ENCODE measurements at places on chromosomes 11 and 22. TPM values are rescaled to one million over a fixed set of nuclear protein-coding genes. Genes with fewer than 3 reads are reported as not detected.

Gene OR5B21
- not detected for total RNA-seq

Gene RAG2
- total RNA-seq, result not detected

Gene ARRB1
- 76.5 TPM for total RNA-seq

Gene BATF2
- total RNA-seq, result 2.9 TPM

- no peak for DNase-seq
Measured at GRCh38 chr11:45142241-45143055, 4.0 kb upstream of the PRDM11 start.

Gene CFAP300
- not detected for total RNA-seq

DNA sequence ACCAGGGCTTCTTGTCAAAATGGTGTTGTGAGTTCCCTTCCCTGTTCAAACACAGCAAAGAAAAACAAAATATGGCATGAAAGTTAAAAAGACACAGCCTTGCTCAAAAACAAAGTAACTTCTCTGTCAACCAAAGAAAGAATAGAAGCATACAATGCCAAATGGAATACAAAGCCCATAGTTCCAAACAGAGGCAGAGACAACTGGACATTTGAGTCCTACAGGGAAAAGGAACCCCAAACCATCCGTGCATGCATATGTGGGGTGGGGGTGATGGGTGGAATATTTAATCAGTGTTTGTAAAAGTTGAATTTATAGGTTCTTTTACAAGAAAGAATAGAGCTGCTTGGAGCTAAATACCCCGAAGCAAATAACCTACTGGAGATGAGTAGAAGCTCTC lies 218.7 kb downstream of the FAM76B start:
- no peak for DNase-seq

- DNase-seq, result no peak
Measured at GRCh38 chr22:36872084-36872483, 11.3 kb downstream of the NCF4 start.

DNA sequence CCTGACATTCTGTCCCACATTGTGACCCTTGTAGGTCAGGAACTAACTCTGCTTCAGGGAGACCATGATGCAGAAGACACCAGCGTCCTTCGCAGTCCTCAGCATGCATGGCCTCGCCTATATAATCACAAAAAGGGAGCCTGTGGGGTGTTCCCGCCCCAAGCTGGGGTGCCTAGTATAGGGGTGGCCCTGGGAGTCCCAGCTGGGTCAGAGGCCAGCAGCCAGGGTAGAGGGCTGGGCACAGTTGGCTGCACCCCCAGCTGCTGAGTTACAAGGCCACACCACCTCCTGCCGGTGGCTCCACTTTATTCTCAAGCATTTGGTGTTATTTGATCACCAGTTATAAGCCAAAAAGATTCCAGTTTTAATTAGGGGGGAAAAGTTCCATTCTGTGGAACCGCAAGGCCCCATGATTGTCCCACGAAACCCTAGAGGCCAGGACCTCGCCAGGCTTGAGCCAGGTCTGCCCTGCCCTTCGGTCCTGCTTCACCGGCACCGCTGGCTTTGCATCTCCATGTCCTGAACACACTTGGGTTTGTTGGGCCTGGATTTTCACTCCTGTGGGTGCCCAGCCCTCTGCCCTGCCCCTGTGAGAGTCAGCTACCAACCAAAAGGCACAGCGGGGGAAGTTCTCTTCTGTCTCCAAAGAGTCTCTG lies 15.0 kb upstream of the GNB1L start:
- DNase-seq, result no peak

- no peak for DNase-seq
Measured at GRCh38 chr11:128783513-128783912, 83.6 kb downstream of the KCNJ1 start.

GRCh38 chr11:128840783-128841182 lies 26.3 kb downstream of the KCNJ1 start:
- no peak for DNase-seq

GRCh38 chr11:69418576-69419296 lies 62.7 kb upstream of the LINC01488 start:
- DNase-seq, result no peak

GRCh38 chr22:17694752-17695151 lies 56.2 kb downstream of the BCL2L13 start:
- no peak for DNase-seq

- DNase-seq, result peak; percentile 36
Measured at GRCh38 chr11:1447845-1448825, 38.4 kb downstream of the MOB2 start.

- peak; percentile 71 for DNase-seq
Measured at GRCh38 chr22:19766511-19767426, 6.2 kb downstream of the TBX1 start.

GRCh38 chr11:7457211-7457610 lies 28.1 kb upstream of the OLFML1 start:
- DNase-seq, result no peak

Gene MMP27
- not detected for total RNA-seq

GRCh38 chr11:91156041-91156440 lies 933.2 kb upstream of the CHORDC1 start:
- no peak for DNase-seq

DNA sequence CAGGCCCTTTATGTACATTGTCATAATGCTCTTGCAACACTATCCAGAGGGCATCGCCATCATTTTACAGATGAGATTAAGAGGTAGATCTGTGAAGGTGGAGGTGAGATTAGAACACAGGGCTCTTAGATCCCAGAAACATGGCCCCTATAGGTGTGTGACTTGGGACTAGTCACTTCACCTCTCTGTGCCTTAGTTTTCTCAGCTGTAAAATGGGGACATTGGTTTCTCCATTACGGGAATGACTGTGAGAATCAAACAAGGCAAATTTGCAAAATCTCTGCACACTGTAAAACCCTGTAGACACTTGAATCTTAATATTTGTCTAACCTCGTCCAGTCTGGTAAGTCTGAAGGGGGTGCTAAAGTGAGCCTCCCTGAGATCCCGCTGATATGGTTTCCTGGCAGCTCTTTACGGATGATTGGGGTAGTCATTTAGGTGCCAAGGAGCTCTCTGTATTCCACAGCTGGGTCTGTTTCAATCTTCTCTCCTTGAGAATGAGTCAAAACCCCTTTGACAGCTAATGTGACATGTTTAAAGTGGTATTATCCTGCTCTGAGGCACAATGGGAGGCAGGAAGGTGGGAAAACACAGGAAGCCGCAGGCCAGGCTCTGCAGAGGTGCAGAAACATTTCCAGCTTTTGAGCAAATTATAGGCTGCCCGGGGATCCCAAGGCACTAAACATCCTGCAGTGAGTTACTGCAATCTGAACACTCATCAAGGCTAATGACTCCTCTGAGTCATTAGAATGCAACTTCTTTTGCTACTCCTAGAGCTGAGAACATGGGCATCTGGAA lies 140.8 kb downstream of the CCDC81 start:
- peak; percentile 58 for DNase-seq

DNA sequence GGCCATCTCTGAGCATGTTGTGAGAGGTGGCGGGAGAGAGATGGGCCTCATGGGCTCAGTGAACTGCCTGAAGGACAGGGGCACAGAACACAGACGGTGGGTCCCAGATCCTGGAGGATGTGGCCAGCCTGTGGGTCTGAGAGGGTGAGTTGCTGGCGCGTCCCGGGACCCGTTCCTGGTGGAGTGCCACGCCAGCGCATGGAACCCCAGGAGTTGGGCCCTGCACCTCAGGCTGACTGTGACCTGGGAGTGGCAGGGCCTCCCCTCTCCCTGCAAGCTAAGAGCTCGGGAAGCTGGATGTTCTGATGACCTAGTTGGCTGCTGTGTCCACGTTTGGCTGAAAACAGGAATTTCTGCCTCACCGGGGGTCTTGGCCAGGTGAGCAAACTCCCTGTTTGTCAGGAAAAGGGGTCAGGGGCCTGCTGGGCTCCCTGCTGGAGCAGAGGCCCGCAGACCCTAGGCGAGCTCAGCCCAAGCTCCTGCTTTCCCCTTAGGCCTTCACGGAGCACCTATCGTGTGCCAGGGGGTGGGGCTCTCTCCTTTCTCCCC lies 15.0 kb downstream of the LRRC32 start:
- no peak for DNase-seq

DNA sequence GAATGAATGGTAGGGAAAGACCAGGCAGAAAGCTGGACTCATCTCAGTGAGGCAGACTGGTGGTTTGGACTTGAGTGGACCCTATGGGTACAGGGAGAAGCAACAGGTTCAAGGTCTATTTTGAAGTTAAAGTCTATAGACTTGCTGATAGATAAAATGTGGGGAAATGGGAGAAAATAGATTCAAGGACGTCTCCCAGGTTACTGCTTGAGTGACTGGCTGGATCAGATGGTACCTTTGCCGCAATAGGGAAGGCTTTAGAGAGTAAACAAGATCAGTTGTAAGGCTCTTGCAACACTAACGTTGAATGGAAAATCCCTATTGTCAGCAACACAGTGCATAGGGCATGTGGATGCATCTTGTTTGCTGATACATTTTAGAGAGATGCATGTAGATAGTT lies 27.4 kb downstream of the SEZ6L start:
- DNase-seq, result no peak

- peak; percentile 60 for DNase-seq
Measured at GRCh38 chr11:114315749-114316368, 19.7 kb downstream of the NNMT start.

DNA sequence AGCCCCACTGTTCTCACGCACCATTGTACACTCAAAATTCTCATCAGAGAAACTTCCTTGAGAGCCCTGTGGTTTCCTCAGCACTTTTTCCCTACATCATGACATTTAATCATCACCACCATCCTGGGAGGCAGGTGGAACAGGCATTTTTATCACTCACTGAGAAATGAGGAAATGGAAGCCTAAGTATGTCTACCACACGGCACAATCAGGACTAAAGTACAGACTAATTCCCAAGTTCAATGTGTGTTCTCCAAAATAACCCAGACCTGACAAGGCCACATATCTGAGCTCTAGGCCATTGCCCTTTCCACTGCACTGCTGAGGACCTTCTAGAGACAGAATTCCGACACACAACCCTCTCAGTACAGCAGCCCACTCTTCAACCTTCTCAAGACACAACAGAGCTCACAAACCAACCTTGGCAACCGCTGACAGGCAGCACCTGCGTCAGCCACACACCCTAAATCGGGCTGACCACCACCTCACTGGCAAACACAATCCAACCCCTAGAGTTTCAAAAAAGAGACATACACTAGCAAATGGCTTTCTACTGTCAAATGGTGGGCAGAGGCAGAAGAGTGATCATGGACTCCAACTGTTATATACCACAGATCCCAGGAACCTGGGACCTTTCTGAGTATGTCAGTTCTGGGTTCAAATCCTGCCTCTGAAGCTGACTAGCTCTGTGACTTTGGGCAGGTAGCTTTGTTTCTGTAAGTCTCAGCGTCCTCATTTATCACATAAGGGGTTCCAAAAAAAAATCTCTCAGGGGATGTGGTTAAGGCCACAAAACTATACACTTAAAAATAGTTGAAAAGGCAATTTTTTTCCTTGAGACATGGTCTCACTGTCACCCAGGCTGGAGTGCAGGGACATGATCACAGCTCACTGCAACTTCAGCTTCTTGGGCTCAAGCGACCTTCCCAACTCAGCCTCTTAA lies 16.3 kb downstream of the SMCO4 start:
- no peak for DNase-seq

- no peak for DNase-seq
Measured at GRCh38 chr11:93685196-93685595, 23.7 kb downstream of the CEP295 start.

- no peak for DNase-seq
Measured at GRCh38 chr11:94203070-94203469, 74.4 kb downstream of the PANX1 start.

DNA sequence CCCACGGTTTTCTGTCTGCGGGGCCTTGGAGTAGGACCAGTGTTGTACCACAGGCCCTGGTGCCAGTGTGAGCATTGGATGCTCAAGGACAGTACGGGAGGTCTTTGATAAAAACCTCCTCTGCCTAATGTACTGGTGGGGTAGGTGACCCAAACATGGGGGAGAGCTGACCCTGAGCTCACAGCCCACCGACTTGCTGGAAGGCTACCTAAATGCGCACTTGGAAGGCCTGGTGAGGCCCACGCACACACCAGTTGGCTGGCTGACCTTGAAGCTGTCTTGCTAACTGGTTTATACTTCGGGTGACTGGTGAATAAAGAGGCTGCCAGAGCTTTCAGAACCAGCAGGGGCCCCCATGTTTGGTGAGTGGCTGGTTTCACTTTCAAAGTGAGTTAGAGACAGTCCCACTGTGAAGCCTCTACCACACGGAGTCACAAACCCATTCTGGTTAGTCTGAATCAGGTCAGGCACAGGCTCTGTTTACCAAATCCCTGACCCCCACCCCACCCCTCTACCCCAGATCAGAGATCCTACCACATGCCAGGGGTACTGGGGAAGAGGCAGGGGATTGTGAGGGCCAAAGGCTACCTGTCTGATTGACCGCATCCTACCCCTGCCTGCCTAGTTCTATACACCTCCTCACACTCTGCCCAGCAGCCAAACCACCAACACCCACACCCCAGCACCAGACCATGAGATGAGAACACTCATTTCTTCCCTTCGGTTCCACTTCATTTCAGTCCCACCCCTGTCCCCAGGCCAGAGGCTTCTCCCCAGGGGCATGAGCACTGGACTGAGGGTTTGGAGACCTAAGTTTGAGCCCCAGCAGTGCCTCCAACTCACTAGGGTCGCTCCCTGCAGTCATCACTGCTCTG lies 12.7 kb upstream of the IL2RB start:
- no peak for DNase-seq

GRCh38 chr11:5891216-5891800 lies 1.7 kb upstream of the OR52E5 start:
- DNase-seq, result no peak
